ENCODE measurements at places on chromosomes 7 and 10. TPM values are rescaled to one million over a fixed set of nuclear protein-coding genes. Genes with fewer than 3 reads are reported as not detected.

ANKRD30A gene
- not detected for total RNA-seq

LIPM gene
- not detected for total RNA-seq

NPC1L1 gene
- total RNA-seq, result under 0.01 TPM

TMEM225B gene
- total RNA-seq, result 0.85 TPM

SAP25 gene
- total RNA-seq, result not detected

PARD3 gene
- 67.1 TPM for total RNA-seq

CDH23 gene
- total RNA-seq, result under 0.01 TPM

LIPF gene
- not detected for total RNA-seq

PRKAR2B gene
- total RNA-seq, result 1.3 TPM

PTPN12 gene
- total RNA-seq, result 45.1 TPM

GNAI1 gene
- 56.9 TPM for total RNA-seq

VPS50 gene
- total RNA-seq, result 49.9 TPM

CTTNBP2 gene
- total RNA-seq, result 0.28 TPM

GPR26 gene
- not detected for total RNA-seq

HTR5A gene
- total RNA-seq, result not detected

CLDN3 gene
- not detected for total RNA-seq

THSD7A gene
- total RNA-seq, result 0.58 TPM

SAMD9 gene
- total RNA-seq, result 19.7 TPM

PHYHIPL gene
- not detected for total RNA-seq

OSBPL3 gene
- 19.4 TPM for total RNA-seq

MCU gene
- 35.0 TPM for total RNA-seq

RASA4 gene
- total RNA-seq, result 8.1 TPM

STAG3 gene
- total RNA-seq, result 1.1 TPM

IFIT1 gene
- 9.6 TPM for total RNA-seq

RBM48 gene
- 10.4 TPM for total RNA-seq

SH3PXD2A gene
- 18.0 TPM for total RNA-seq

BTRC gene
- 12.1 TPM for total RNA-seq

LBX1 gene
- not detected for total RNA-seq

EPHA1 gene
- total RNA-seq, result 0.58 TPM

SUGCT gene
- 17.8 TPM for total RNA-seq

PAPSS2 gene
- 229 TPM for total RNA-seq

NSMCE4A gene
- total RNA-seq, result 12.7 TPM

MAGI2 gene
- total RNA-seq, result 3.3 TPM

CASP2 gene
- 10.7 TPM for total RNA-seq

HEPACAM2 gene
- 0.28 TPM for total RNA-seq

VWA2 gene
- total RNA-seq, result under 0.01 TPM

HECW1 gene
- not detected for total RNA-seq

EVX1 gene
- not detected for total RNA-seq

GATA3 gene
- total RNA-seq, result 0.28 TPM

NME8 gene
- total RNA-seq, result not detected

C10orf67 gene
- 0.19 TPM for total RNA-seq

SOSTDC1 gene
- not detected for total RNA-seq

NEUROG3 gene
- not detected for total RNA-seq

SORCS1 gene
- not detected for total RNA-seq

RBAK gene
- total RNA-seq, result 9.9 TPM

ASZ1 gene
- total RNA-seq, result not detected

CHRM2 gene
- total RNA-seq, result under 0.01 TPM

KAT6B gene
- total RNA-seq, result 28.2 TPM

MBL2 gene
- not detected for total RNA-seq

ACSM6 gene
- not detected for total RNA-seq

FOXL3 gene
- total RNA-seq, result not detected

RNLS gene
- 21.1 TPM for total RNA-seq

INSYN2A gene
- under 0.01 TPM for total RNA-seq

Data from regular cardiac myocyte (primary cell).